H54 (cell line): ENCODE measurements at places on chromosomes 13 and 19.

DNA sequence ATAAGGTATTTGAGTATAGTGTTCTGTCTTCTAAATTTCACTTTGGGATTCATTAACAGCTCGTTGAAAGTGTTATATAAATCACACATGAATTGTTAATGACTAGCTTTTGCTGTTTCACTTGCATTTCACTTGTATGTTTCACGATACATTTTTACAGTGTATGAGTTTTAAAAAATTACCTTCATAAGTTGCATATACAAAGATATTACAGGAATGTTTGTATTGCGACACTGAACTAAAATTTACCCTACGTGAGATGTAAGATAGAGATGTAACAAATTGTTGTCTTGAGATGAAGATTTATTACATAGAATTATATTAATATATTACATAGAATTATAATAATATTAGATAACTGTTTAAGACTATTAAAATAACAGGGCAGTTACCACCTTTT lies 1.5 kb downstream of the CDC16 start:
- no peak for DNase-seq

GRCh38 chr19:48452289-48453190 lies 2.8 kb upstream of the KCNJ14 start:
- no peak for DNase-seq

DNA sequence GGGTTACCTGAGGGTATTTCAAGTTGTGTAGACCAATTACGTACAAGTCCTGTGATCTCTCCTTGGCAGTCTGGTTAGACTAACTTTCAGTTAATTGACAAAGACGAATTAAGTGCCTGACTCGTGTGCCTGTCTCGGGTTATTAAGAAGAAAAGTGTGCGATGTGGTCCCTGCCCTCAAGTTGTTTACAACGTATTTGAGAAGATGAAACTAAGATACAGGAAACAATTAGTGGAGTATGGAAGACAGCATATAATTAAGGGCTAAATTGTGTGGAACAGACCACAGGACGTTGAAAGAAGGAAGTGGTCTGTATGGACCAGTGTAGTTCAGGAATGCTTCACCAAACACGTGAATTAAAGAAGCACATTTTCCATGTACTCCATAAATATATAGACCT lies 49.2 kb downstream of the KLF5 start:
- no peak for DNase-seq

GRCh38 chr19:13934785-13935109 lies 3.5 kb downstream of the PODNL1 start:
- no peak for DNase-seq

- DNase-seq = no peak
Observed at GRCh38 chr13:93466502-93467036, 240.0 kb downstream of the GPC6 start.

GRCh38 chr13:110393761-110394160 lies 86.7 kb downstream of the COL4A2 start:
- DNase-seq = no peak
